ENCODE measurements at places on chromosomes 16 and 17.

DNA sequence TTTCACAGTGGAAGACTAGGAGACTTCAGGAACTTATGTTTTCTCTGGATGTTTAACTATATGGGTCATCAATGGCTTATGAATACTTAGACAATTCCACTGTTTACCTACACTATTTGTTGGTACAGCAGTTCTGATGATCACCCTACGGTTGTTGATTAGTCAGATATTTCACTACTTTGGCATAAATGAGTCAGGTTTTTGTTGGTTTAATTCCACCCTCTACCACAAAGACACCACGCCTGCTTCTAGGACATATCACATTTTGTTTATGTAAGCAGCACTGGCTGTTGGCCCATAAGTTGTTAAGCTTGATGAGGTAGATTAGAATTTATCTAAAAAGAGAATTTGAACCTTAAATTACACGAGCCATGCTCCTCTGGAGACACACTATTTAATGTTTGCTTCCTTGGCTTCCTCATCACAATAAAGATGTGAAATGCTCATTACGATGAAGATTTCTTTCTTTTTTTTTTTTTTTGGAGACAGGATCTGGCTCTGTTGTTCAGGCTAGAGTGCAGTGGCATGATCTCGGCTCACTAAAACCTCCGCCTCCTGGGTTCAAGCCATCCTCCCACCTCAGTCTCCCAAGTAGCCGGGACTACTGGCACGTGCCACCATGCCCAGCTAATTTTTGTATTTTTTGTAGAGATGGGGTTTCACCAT, 4.3 kb downstream of the GDE1 start:
- no peak for DNase-seq

DNA sequence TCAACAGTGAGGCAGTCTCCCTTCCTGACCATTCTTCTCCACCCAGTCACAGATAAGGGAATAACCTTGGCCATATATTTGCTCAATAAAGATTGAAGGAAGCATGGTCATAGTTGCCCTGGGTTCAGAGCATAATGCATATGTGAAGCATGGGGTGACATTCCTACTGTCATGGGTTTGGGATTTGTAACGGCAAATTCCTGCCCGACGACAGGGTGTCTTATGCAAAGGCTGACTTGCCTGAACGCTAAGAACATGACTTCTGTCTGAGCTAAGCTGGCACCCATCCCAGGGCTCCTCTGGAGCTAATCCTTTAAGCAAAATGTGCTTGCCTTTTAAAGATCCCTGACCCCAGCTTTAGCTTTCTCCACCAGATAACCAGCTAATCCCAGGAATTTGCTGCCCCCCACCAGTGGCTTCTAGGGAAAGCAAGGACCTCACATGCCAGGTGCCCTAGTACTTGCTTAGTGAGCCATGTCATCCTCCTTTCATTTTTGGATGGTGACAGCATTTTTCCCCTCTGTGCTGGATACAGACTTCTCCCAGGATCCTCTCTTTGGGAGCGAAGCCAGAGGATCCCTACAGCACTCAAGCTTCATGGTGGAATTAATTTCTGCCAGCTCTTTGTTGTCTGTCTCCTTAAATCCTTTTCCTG, 11.7 kb downstream of the SLC7A6OS start:
- DNase-seq: no peak

- DNase-seq: no peak
Observed at GRCh38 chr16:78694414-78694813, 595.0 kb downstream of the WWOX start.

DNA sequence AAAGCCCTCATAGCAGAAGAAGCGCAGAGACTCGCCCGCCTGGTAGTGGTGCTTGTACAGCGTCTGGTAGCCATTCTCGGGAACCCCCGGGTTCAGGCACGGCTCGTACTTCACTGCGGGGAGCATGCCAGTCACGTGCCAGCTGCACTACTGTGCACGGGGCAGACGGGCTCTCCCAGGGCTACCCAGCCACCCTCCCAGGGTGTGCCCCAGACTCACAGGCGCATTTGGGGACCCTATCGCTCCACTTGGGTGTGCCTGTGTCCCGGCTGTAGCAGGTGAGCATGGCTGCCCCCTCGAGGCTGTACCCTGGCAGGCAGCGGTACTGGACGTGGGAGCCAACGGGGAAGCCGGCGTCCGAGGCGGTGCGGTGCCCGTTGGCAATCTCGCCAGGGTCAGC, 10.3 kb upstream of the CDIPT start:
- DNase-seq: no peak

DNA sequence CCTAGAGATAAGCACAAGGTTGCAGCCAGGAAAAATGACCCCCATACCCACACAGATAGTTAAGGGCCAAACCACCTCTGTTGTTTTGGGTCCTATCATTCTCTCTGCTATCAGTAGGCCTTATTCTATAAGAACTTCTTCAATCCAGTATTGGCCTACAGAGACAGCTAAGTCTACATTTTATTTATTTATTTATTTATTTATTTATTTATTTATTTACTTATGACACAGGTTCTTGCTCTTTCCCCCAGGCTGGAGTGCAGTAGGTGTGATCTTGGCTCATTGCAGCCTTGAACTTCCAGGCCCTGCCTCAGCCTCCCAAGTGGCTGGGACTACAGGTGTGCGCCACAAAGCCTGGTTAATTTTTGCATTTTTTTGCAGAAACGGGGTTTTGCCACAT, 7.5 kb upstream of the MAPT start:
- DNase-seq: no peak

GRCh38 chr17:16304830-16305229, 48.4 kb downstream of the CENPV start:
- no peak for DNase-seq

DNA sequence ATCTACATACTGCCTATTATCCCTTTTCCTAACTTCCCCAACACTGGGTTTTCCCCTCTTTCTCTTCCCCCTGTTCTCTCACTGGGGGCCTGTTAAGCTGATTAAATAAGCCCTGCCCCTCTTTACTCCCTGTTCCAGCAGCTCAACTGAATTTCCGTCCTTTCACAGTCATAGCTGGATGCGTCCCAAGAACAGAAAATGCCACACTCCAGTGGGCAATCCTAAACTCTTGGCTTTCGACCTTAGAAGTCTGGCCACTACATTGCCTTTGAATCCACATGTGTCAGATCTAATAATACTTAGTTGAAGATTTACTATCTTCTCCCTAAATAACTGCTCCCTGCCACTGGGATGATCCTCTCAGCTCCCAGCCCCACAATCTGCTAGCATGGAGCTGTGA, 34.5 kb downstream of the KCNJ16 start:
- DNase-seq: no peak

DNA sequence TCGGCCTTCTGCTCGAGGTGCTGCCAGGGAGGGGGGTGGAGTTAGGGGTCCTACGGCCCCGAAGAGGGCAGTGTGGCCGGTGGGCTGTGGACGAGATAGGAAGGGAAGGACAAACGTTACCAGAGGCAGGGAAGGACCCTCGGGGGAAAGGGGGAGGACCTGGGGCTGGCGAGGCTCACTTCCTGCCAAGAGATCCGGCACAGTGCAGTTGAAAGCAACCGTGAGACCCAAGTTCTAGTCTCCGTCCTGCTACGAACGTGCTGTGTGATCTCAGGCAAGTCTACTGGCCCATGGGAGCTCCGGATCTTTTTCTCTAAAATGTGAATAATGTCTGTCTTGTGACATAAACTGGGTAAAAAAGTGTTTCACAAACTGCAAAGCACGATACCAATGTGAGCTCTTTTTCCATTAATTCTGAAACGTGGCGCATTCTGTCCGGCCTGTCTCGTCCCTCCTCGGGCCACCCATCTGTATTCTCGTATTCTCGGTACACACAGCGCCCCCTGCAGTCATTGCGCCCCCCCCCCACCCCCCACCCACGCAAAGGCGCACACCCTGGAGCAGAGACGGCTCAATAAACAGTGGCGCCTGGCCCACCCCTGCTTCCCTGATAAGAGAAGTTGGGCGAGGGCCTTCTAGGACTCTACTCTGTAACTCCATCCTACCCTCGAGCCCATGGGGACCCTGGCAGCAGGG, 8.8 kb downstream of the CYGB start:
- no peak for DNase-seq

- no peak for DNase-seq
Observed at GRCh38 chr16:87317750-87318644, 805 bp upstream of the C16orf95 start.

DNA sequence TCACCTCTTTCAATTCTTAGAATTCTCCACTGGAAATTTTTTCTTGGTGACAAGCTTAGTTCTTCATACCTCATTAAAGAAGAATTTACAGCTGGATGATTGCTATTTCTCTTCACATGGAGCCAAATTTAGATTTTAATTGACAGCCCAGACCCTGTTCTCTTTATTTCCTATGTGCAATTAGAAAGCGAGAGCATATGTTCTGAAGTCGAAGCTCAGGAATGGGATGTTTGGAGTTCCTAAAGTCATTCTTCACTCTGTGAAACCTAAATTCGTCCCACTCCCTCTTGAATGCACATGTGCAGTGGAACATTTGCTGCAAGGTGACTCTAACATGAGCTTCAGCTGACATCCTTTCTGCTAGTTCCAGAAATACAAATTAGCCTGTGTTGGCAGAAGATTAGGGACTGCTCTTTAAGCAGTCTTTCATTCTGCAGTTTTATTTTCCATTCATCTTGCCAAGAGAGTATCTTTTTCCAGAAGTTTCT, 129.3 kb upstream of the KCNJ16 start:
- DNase-seq: no peak

DNA sequence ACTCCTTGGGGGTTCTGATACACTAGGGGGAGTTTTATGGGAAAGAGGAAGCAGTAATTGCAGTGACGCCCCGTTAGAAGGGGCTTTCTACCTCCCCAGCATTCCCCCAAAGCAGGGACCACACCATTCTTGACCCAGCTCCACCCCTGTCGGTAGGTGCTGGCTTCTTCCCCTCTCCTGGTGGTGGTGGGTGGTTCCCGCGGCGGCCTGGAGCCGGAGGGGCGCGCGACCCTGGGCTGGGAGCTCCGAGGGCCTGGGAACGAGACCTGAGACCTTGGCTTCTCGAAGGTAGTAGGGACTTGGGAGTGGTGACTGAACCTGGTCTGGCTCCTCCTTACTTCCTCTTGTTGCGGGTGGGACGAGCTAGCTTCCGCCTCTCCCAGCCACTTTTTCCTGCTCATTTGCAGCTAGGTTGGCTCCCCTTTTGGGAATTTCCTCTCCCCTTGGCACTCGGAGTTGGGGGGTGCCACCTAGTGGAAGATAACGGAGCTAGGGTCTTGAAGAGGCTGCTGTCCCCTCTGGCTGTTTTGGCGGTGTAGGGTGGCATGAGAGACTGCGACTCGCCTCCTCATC, 438 bp downstream of the GRN start:
- DNase-seq: no peak

DNA sequence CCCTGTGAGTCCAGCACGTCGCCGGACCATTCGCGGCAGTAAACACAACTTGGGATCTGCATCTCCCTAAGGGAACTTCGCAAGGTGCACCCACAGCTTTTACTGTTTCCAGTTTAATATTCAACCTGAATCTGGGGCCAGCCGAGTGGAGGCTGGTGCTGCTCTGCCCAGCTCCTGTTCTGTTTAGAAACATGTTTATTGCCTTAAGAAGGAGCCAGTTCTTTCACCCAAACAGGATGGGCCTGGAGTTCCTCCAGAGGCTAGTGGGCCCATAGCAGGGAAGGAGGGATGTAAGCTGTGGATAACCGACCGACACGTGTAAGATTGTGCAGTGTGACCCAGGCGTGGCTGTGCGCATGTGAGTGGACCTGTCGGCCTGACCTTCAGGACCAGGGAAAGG, 17.4 kb downstream of the TBC1D24 start:
- DNase-seq: no peak

DNA sequence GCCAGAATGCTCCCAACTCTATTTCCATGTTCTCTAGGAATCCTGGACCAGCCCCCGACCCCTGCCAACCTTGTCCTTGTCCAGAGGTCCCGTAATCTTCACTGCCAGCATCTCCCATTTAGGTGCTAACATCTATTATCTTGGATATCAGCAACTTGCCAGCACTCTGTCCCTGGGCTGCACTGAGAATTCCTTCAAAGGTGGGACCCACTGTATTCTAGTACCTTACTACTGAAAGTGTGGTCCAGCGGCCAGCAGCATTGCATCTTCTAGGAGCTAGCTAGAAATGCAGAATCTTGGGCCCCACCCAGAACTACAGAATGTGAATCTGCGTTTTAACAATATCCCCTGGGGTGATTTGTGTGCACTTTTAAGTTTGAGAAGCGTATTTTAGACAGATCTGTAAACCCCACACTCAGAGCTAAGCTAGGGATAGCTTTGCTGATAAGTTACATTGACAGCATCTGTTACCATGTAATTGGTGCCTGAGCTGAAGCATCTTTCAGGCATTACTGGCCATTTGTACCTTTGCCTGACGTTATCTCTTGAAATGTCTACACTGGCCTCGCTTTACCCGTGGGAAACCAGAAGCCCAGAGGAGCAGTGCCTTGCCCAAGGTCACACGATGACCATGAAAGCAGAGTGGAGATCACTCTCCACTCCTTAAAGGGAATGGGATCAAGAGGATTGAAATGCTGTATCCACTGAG, 8.3 kb downstream of the ABAT start:
- no peak for DNase-seq

GRCh38 chr17:32517982-32518381, 31.2 kb downstream of the CDK5R1 start:
- DNase-seq: no peak

All from sciatic nerve (tissue), 2 donors.